ENCODE measurements at places on chromosomes 16 and 17.

- DNase-seq: no peak
Observed at GRCh38 chr16:83727018-83727417, 80.8 kb upstream of the HSBP1 start.

DNA sequence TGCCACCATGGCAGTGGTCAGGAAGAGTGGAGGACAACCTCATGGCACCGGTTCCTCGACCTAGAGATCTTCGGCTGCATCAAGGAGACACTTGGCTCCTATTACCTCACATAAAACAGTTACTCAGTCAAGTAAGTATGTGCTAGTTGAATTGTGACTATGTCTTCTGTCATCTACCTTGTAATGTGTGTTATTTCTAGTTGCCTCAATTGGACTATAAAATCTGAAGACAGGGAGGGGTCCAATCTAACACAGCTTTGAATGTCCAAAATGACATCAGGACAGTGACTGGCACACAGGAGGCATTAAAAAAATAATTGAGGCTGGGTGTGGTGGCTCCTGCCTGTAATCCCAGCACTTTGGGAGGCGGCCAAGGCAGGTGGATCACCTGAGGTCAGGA lies 17.2 kb downstream of the C16orf86 start:
- no peak for DNase-seq

DNA sequence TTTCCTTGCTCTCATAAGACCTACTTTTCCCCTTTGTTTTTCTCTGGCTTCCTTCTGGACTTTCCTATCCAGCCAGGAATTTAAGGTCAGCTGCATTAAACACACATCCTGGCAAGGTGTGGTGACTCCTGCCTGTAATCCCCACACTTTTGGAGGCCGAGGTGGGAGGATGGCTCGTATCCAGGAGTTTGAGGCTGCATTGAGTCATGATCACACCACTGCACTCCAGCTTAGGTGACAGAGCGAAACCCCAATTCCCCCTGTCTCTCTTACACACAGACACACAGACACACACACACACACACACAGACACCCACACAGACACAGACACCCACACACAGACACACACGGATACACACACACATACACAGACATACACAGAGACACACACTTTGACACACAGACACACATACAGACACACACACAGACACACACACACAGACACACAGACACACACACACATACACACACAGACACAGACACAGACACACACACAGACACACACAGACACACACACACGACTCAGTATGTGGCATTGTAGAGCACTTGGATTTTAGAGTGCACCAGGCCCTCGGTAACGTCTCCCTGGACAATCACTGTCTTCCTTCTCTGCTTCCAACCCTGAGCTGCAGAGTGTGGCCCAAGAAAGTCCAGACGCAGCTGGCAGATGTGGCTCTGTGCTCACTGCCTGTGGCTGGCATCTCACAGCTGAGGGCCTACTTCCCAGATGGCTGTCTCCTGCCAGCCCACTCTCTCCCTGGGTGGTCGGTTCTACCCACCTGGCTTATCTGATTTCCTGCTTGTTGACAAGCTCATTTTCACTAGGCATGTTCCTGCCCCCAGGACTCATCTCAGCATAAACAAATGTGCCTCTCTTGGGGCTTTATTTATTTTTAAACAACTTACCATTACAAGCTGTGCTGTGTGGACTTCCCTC lies 39.0 kb downstream of the NLRP1 start:
- peak; percentile 12 for DNase-seq

GRCh38 chr17:32927724-32928585 lies at the start of gene TMEM98:
Gene TMEM98, plus strand, starts transcription at chr17:32928153. Its CDS starts 3,376 bp downstream, at chr17:32931529.
- DNase-seq: no peak

GRCh38 chr17:3956327-3956957 lies 7.8 kb downstream of the ATP2A3 start:
- DNase-seq: peak; percentile 34

- no peak for DNase-seq
Observed at GRCh38 chr17:73027130-73027741, 65.3 kb downstream of the SLC39A11 start.

- peak; percentile 87 for DNase-seq
Observed at GRCh38 chr17:82301916-82302567, 15.4 kb downstream of the CD7 start.

DNA sequence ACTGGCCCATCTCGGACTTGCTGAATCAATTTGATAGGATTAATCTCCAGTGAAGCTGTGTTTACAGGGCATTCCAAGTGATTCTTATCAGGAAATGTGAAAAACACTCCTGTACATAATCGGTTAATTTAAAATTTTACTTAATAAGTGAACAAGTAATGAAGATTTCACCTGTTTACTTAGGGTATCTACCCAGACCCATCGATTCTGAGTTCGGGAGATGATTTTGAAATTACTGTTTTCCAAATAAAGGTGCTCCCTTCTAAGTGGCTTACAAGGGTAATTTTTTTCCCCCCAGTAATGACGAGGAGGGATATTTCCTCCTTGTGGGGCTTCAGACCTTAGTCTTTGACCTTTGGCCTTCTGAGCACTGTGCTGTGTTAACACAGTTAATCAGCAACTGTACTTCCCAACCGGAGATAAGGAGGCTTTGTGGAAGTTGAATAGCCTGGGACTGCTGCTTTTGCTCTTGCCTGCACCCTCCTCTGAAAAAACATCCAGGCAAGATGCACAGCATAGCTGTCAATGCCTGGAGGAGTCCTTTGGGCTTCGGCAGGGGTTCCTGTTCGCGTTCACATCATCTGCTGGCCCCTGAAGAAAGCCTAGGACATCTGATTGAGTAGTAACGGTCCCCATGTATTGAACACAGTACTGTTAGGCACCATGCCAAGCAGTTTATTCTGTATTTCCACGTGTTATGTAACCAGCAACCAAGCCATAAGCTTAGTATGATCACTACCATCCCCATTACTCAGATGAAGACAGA lies 1.8 kb downstream of the FAHD1 start:
- DNase-seq: no peak

- no peak for DNase-seq
Observed at GRCh38 chr16:84884596-84885341, 65.0 kb downstream of the CRISPLD2 start.

- DNase-seq: no peak
Observed at GRCh38 chr16:67187175-67187890, 2.6 kb downstream of the EXOC3L1 start.

GRCh38 chr17:44024271-44024663 lies 9.5 kb upstream of the TMEM101 start:
- no peak for DNase-seq

DNA sequence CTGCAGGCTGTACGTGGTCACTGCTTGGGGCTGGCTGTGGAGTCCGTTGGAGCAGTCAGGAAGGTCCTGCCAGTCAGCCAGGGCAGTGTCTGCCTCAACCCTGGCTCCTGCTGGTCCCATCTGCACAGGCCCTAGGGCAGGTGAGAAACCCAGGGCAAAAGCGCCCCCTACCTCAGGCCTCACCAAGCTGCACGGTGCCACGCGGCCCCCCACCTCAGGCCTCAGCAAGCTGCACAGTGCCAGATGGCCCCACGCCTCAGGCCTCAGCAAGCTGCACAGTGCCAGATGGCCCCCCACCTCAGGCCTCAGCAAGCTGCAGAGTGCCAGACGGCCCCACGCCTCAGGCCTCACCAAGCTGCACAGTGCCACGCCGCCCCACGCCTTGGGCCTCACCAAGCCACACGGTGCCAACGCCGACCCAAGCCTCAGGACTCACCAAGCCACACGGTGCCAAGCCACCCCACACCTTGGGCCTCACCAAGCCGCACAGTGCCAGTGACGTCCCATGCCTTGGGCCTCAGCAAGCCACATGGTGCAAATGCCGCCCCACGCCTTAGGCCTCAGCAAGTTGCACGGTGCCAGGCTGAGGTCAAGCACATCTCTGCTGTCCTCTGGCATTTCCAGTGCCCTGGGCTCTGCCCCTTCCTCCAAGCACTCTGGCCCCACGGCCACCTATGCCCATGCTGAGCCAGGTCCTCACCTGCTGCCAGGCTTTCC lies 5.5 kb downstream of the TMEM204 start:
- peak; percentile 60 for DNase-seq

- no peak for DNase-seq
Observed at GRCh38 chr17:70483624-70484023, 314.3 kb downstream of the KCNJ2 start.

DNA sequence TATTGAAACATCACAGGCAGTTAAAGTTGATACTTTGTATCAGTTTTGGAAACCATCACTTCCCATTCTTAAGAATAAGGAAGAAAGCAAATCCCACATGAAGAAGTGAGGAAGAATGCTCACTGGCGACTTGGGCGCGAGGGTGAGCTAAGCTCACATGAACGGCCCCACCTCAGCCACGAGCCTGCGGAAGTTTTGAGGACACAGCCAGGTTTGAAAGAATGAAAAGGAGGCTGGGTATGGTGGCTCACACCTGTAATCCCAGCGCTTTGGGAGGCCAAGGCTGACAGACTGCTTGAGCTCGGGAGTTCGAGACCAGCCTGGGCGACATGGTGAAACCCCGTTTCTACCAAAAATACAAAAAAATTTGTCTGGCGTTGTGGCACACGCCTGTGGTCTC lies 110.3 kb upstream of the CHMP6 start:
- no peak for DNase-seq

DNA sequence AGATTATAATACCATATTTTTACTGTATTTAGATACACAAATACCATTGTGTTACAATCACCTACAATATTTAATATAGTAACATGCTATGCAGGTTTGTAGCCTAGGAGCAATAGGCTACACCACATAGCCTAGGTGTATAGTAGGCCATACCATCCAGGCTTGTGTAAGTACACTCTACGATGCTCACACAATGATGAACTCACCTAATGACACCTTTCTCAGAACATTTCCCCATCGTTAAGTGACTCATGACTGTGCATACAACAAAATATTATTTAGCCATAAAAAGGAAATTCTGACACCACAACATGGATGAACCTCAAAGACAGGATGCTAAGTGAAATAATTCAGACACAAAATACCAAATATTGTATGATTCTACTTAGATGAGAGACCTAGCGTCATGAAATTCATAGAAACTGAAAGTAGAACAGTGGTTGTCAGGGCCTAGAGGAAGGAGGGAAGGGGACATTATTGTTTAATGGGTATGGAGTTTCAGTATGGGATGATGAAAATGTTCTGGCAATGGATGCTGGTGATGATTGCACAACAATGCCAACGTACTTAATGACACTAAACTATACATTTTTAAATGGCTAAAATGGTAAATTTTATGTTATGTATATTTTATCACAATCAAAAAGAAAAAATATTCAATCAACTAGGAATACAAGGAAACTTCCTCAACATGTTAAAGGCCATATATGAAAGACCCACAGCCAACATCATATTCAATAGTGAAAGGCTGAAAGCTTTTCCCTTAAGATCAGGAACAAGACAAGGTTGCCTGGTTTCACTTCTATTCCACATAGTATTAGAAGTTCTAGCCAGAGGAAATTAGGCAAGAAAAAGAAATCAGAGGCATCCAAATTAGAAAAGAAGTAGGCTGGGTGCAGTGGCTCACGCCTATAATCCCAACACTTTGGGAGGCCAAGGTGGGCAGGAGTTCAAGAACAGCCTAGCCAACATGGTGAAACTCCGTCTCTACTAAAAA lies 5.9 kb upstream of the C16orf87 start:
- no peak for DNase-seq

DNA sequence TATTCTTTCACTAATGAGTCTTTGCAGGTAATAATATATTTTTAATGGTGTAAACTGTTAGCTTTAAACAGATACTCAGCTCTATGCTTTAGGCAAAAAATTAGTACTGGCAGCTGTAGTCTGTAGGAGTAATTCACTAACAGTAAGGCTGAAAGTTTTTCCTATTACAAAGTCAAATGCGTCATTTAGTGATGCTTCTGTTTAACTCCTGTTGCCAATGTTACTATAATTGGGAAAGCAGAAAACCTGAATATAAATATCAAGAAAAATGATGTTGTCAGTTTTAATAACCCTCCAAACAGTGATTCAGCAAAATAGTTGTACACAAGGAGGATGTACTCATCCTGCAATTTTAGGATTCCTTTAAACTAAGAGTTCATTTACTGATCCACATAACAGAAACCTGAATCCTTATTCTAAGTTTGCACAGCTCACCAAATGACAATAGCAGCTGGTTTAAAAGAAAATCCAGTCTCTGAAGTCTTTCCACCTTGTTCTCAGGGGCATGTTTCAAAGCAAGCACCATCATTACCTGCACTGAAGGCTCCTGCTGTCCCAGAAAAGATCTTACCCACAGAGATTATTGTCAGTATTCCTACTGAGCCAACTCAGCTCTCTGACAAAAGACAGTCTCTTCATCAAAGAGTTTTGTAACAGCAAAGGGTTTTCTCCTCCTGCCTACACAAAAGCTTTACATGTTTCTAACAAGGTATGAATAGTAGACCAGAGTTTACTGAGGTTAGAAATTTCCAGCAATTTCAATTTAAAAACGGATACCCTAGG lies 4.2 kb downstream of the CDR2 start:
- DNase-seq: no peak

- DNase-seq: no peak
Observed at GRCh38 chr17:32288615-32289014, 23.0 kb downstream of the RHBDL3 start.

GRCh38 chr16:11400076-11400475 lies 54.8 kb downstream of the RMI2 start:
- DNase-seq: no peak

GRCh38 chr16:71931001-71931400 lies 35.7 kb downstream of the IST1 start:
- DNase-seq: no peak

GRCh38 chr17:7633093-7633492 lies 3.2 kb downstream of the SHBG start:
- no peak for DNase-seq

DNA sequence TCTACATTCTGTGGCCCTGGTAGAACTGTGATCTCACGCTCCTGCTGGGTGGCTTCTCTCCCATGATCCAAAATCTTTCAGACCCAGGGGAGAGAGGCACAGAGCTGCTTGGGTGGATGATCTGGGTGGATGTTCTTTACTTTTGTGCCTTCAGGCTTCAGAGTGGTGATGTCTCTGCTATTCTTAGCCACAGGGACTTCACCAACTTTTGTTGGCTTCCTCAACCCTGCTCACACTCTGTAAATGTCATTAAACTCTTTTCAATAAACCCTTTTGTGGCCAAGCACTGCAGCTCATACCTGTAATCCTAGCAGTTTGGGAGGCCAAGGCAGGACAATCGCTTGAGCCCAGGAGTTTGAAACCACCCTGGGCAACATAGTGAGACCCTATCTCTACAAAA lies 7.6 kb downstream of the CLEC10A start:
- DNase-seq: no peak

GRCh38 chr17:45341533-45342158 lies 24.8 kb upstream of the MAP3K14 start:
- no peak for DNase-seq

DNA sequence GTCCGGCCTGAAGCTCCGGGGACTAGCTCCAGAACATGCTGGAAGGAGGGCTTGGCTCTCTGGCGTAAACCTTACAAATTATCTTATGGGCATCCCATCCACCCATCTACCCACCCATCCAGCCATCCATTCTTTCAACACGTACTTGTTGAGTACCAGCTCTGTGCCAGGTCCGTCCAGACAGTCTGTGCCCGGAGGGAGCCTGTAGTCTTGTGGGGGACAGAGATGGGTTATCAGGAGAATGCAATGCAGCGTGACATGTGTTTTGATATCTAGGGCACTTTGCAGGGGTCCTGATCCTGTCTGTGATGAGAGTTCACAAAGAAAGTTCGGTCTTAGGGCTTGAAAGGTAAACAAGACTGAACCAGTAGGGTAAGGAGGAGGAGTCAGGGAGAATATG lies 4.1 kb upstream of the SLC13A2 start:
- no peak for DNase-seq
